Body of pancreas (tissue), 4 donors: ENCODE measurements at places on chromosomes 5 and 9. TPM values are rescaled to one million over a fixed set of nuclear protein-coding genes. Genes with fewer than 3 reads are reported as not detected.

DNA sequence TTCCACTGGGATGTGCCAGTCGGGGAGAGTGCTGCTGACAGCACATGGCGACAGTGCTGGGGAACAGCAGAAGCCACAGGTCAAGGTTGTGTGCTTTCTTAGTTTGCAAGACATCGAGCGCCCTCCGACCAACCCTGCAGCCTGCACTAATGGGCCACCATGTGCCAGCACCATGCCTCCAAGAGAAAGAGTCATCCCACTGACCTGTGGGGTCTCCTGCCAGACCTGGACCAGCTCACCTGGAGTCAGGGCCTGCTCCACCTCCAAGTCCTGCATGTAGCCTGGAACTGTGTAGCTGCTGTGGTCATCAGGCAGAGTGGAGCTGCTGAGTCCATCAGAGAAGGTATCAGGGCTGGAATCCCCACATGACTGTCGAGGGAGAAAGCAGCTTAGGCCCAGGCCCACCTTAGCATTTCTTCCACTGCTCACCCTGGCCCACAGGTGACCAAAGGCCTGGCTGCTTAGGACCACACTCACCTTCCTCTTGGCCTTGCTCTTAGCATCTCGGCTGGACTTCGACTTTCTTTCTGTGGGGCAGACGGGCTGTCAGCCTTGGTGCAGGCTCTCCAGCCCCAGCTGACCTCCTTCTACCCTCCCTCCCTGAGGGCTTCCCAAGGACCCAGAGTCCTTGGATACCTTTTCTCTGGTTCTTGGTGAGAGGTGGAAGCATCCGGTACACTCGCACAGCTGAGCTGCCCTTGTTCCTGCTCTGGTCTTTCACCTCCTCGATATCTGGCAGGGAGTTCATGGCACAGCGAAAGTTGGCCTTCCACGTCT is 4.1 kb downstream of the IRF1 start:
- peaks cover 26% of the 10 kb centered on the region for H3K4me1 ChIP-seq
- no peaks in the 10 kb centered on the region for H3K27me3 ChIP-seq
- no peak for DNase-seq
- no peak overlapping the region for H3K27ac ChIP-seq
- peaks cover 38% of the 10 kb centered on the region for H3K36me3 ChIP-seq

DNA sequence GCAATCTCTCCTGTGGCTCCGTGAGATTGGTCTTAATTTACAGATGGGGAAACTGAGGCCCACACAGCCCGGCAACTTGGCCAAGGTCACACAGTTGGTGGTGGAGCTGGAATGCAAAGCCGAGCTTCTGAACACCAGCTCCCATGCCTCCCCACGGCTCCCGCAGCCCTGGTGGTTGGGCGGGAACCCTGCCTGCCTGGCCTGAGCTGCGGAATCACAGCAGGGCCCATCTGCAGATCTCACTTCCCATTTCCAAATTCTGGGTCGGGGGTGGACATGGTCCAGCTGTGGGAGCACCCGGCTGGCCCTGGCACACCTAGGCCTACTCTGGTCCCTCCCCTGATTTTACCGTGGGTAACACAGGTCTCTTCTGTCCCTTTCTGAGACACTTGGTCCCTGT is 35.3 kb upstream of the PHYKPL start:
- H3K4me1 ChIP-seq = no peaks in the 10 kb centered on the region
- H3K4me3 ChIP-seq = no peak overlapping the region
- no peak overlapping the region for H3K27ac ChIP-seq
- no peaks in the 10 kb centered on the region for H3K36me3 ChIP-seq
- DNase-seq = no peak
- H3K27me3 ChIP-seq = no peaks in the 10 kb centered on the region

- no peaks in the 10 kb centered on the region for H3K27me3 ChIP-seq
- no peak for DNase-seq
- H3K4me3 ChIP-seq = no peak overlapping the region
Measured at GRCh38 chr9:113589890-113590289, 126.4 kb downstream of the RGS3 start.

- DNase-seq = no peak
- no peaks in the 10 kb centered on the region for H3K4me1 ChIP-seq
- H3K4me3 ChIP-seq = no peak overlapping the region
- H3K27me3 ChIP-seq = no peaks in the 10 kb centered on the region
- H3K27ac ChIP-seq = no peak overlapping the region
- no peaks in the 10 kb centered on the region for H3K36me3 ChIP-seq
Measured at GRCh38 chr5:10081584-10081983, 168.1 kb downstream of the ATPSCKMT start.

GRCh38 chr5:958701-959571 is 49.7 kb upstream of the NKD2 start:
- H3K27ac ChIP-seq = no peak overlapping the region
- no peak overlapping the region for H3K4me3 ChIP-seq
- no peaks in the 10 kb centered on the region for H3K36me3 ChIP-seq
- DNase-seq = peak; percentile 47
- H3K4me1 ChIP-seq = peaks cover 46% of the 10 kb centered on the region

PAEP gene
- not detected for total RNA-seq
